ENCODE measurements at places on chromosomes 5 and 9.
A peak's percentile ranks its signal among the peaks of the same experiment; 100 is the strongest.

DNA sequence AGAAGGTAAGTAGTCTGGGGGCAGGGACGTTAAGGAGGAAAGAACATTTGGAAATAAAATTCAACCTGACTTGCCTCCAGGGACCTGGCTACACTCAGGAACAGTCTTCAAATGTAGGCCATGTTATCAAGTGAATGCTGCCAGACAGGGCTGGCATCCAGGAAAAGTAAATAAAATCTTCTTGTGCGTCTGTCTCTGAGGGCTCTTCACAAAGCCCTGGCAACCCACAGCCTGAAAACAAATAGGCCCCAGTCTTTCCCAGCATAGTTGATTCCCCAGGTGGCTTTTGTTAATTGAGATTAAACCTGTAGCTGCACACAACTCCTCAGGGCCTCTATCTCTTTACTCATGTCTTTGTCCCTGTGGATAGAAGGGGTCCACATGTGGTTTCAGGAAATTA, 55.4 kb downstream of the STK32A start:
- no peak for DNase-seq

GRCh38 chr5:112929336-112930081, 7.5 kb upstream of the REEP5 start:
- DNase-seq = no peak

- DNase-seq = no peak
Observed at GRCh38 chr5:116037236-116037822, 5.1 kb downstream of the ARL14EPL start.

- no peak for DNase-seq
Observed at GRCh38 chr5:65790371-65791163, 68.6 kb downstream of the NLN start.

DNA sequence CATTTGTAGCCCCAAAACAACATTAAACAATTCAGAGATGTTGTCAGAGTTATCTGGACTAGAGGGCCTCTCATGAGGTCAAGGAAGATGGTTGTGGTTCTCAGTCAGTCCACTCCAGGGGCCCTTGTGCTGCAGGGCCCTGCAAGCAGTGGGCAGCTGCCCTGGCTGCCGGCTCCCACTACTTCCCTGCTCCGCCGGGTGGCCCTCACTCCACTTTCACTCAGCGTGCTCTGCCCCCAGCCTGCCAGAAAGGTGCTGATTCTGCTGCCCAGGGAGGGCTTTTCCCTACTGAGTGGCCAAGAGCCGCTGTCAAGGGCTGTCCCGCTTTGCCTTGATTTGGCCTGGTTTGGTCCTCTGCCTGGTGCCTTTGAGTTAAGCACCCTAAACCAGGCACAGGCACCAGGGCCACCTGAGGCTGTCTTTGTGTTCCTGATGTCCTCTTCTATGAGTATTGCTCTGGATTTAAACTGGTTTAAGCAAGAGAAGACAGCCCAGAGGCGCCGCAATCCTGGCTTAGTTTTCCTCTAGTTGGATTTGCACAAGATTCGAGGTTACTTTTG, 117.2 kb downstream of the GADD45G start:
- DNase-seq = no peak

GRCh38 chr5:177546258-177546741, 8.1 kb downstream of the FAM193B start:
- peak; percentile 27 for DNase-seq

DNA sequence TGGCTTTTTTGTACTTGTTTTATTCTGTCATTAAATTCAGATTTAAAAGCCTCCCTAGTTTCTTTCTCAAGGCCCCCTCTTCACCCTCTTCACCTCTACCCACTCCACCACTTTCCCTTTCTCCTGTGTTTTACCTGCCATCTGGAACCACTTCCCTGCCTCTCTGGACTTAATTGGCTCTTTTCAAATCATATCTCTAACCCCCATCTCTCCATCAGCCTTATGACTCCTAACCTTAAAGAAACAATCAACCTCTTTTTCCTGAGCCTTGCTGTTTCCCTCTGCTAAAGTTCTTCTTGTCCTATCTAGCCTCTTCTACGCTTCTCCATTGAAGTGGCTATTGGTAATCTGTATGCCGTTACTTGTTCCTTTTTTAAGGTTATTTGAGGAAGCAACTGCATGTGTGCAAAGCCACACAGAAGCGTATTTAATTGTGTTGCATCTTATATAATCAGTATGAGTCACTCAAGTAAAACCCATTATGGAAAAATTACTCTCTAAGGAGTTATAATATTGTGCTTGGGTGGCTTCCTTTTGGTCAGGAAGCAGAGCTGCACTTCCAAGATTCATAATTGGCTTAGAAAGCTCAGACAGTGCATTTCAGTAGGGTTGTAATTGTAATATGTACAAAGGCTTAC, 653.6 kb upstream of the ITGA1 start:
- DNase-seq = no peak

DNA sequence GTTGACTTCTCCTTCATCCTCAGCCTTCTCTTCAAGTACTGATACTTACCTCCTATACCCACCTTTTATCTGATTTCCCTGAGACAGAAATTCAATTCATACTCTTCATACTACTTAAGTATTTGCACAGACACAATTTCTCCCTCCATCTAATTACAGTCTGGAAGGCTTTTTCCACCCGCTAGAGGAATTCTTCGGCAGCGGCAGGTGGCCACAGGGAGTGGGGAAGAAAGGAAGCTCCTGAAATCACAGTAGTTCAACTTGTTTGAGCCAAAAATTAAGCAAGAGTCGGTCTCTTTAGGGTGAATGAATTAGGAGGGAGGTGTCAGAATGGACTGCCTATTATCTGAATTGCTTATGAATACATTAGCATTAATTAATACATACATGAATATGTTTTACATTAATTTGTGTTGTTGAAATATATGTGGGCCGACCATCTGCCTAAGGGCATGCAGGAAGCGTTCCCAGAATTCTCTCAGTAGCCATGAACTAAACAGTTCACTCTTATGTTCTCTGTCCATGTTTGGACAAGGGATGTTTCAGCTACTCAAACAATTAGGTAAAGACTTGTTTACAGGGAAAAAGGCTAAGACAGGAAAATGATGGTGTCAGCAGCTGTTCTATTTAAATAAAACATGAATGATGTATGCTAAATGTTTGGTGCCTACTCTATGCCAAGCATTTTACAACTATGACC, 101.4 kb upstream of the SMARCA2 start:
- no peak for DNase-seq

- no peak for DNase-seq
Observed at GRCh38 chr5:82327941-82328340, 49.8 kb upstream of the RPS23 start.

- no peak for DNase-seq
Observed at GRCh38 chr9:114051281-114051680, 26.8 kb downstream of the AMBP start.

DNA sequence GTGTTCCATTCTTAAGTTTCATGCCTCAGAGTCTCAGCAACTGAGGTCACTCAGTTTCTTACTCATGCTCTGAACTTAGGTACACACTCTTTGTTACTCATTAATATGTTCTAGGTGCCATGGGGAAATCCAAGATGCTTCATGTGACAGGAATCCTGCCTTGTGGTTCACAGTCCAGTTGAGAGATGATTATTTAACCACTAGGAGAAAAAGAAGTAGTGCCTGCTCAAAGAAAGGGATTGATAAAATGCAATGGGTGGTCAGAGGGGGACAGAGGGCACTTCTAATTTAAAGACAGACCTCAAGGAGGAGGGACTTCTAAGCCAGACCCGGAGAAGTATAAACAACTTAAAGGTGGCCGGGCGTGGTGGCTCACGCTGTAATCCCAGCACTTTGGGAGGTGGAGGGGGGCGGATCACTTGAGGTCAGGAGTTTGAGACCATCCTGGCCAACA, 69.0 kb downstream of the UGCG start:
- no peak for DNase-seq

DNA sequence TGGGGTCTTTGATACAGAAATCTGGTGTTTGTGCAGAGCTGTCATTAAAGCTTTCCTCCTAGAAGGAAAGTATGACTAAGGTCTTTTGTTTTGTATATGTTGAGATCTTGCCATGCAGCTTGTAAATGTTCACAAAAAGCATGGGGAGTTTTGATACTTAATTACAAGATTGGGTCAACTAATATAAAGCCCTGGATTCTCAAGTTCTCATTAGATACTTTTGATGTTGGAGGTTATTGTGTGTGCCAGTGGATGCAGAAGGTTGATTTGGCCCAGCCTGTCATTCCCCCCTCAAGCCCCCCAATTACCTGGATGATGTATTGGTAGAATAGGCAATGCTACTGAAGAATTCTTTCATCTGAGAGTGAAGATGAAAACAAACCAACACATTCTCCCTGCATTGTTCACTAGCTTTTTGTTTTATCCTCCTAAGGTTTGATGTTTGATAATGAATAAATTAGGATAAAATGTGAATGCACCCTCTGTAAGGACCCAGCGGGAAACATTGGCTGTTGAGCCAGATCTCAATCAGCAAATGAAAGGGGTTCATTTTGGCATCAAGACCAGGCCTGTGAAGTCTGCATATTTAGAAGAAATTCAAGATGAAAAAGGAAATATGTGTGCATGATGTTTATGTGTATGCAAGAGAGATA, 61.9 kb upstream of the ADAMTS19 start:
- DNase-seq = no peak

DNA sequence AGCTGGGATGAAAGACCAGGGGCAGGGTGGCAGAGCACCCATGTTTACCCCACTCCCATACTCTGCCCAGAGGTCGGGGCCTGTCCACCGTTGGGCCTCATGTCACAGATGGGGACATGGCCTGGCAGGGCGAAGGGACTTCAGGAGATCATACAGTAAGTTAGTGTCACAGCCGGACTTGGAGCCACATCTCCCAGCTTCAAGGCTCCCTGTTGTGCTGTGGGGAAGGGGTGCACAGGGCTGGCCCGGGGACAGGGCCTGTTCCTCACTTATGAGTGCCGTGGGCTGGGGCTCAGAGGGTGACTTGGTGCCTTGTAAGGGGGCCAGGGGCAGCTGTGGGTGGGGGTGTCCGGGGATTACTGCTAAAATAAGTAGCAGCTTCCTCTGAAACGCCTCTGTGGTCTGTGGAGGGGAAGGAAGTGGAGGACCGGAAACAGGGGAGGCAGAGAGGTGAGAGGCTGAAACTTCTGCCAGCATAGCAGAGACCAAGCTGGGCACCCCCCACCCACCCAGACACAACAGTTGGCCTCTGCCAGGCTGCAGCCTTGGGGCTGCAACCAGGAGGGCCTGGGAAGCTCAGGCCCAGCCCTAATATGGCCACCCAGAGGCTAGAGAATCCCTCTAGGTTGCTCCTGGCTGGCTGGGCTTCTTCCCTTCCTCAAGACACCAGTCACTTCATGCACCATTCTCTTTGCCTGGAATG, 41.1 kb upstream of the NEK6 start:
- peak; percentile 20 for DNase-seq

DNA sequence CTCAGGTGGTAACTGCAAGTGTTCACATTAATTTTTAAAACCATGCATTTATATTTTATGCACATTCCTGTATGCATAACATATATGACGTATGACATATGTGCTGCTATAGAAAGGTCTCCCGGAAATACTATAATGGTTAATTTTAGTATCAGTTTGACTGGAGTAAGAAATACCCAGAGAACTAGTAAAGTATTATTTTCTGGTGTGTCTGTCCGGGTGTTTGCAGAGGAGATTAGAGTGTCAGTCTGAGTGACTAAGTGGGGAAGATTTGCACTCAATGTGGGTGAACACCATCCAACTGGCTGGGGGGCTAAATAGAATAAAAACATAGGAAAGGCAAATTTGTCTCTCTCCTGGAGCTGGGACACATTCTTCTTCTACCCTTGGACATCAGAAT, 26.9 kb downstream of the UIMC1 start:
- no peak for DNase-seq

GRCh38 chr5:157842185-157842584, 16.8 kb downstream of the CLINT1 start:
- DNase-seq = no peak

- no peak for DNase-seq
Observed at GRCh38 chr5:136209346-136209910, 16.5 kb upstream of the SMIM32 start.

DNA sequence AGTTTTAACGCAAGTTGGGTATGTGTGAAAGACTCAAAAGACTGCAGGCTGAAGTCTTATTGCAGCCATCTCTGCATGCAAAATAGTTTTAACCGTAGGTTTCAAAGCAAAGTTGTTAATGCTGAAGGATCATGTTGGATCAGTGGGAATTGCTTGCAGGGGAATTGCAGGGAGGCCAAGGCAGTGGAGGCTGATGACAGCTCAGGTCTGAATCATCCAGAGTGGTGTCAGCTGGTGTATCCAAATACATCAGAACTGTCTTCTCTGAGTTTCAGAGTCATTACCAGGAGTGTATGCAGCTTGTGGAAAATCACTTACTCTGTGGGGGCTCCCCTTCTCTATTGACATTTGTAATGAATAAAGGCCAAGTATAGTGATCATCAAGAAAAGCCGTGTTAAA, 435.7 kb downstream of the SH3GL2 start:
- DNase-seq = no peak

DNA sequence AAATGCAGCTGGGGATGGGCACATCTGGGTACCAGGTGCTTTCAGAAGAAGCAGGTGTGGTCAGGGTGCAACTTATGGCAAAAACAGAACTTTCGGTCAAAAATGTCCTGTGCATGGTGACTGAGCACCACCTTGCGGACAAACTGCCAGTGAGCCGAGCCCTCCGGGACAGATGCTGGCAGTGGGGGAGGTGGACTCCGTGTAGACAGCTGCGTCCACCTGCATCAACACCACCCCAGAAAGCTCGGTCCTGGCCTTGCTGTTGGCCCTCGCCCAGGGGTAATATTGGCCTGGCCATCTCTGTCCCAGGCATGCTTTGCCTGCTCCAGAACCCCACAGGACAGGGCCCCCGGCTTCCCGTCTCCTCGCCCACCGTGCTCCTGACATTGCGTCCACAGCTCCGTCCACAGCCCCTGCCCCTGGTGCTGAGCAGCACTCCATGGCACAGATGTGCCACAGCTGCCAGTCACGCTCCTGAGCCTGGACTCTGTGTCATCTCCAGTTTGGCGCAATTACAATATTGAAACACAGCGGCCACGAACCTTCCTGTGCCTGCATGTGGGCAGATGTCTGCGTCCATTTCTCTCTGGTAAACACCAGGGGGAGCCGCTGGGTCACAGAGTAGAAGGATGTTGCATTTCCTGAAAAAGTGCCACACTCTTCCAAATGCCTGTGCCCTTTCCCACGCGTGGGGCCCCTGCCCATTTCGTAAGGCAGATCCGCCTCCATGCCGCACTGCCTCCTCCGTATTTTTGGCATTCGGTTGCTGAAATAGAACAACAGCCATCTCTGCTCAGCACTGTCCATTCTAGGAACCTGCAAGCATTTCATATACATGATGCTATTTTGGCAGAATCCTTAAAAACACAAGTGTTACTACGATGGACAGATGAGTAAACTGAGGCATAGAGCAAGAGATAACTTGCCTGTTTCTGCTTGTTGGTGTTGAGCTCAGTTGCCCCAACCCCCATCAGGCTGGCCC, 33.4 kb upstream of the SLC6A19 start:
- peak; percentile 48 for DNase-seq

GRCh38 chr9:103991698-103992097, 102.4 kb upstream of the SMC2 start:
- DNase-seq = no peak

DNA sequence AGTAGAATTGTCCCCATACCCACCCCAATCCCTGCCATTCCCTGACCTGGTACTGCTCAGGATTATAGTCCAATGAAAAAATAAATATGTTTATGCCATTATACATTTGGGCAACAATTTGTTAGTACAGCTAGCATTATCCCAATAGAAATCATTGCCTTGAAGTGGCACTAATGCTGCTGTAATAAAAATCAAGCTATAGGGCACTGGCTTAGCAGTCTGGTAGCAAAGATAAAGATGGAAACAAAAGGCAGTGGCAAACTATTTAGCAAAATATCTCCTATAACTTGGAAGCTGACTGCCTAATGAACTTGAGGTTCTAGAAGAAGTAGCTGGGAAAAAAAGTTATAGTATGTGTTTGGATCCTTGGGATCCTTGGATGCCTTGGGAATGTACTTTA, 2.2 kb upstream of the TOPORS start:
- no peak for DNase-seq

- no peak for DNase-seq
Observed at GRCh38 chr9:73118898-73119554, 32.6 kb upstream of the ANXA1 start.

Measured in midbrain (tissue), 1 donor.